ENCODE measurements at places on chromosomes 4 and X. TPM values are rescaled to one million over a fixed set of nuclear protein-coding genes. Genes with fewer than 3 reads are reported as not detected.

DNA sequence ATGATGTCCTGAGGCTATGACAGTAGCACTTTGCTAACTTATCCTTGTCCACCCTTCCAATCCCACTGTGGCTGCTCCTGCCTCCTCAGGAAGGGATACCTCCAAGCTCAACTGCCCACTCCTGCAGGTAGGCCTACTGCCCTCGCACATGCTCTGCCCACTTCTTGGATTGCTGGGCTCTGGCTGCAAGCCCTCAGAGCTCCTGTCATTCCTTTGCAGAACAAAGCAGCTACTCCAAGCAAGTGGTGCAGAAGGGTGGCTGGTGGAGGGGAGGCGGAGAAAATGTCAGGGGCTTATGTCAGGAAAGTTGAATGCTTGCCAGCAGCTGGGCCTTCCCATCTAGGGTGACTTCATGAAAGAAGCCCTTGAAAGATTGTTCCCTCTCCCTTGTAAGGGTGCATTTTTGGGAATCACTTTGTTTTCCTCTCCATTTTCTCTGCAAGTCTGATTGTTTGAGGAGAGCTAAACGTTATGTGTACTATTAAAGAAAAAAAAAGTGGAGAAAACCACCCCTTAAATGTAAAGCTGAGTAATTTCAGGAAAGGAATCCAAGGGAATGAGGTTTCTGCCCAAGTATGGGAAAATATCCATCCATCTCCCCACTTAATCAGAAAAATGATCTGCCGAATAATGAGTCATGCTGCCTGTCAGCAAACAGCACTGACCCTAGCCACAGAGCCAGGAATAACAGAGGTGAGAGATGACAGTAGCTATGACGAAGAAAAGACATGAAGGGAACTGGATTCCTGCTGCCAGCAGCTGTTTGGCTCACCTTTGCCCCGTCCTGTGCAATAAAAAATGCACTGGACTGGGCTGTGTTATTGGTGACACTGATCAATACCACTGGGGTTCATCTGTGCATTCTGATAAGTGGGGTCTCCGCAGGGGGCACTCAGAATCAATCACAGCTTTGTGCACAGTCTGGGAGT is 102.0 kb downstream of the RTL5 start:
- H3K27me3 ChIP-seq: no peaks in the 10 kb centered on the region
- peak overlapping the region; percentile 67 for H3K4me3 ChIP-seq
- DNase-seq: no peak
- no peaks in the 10 kb centered on the region for H3K36me3 ChIP-seq

GRCh38 chrX:103233263-103233662 is 18.4 kb downstream of the BEX4 start:
- no peak overlapping the region for H3K4me3 ChIP-seq
- no peaks in the 10 kb centered on the region for H3K4me1 ChIP-seq
- no peaks in the 10 kb centered on the region for H3K36me3 ChIP-seq
- no peak overlapping the region for H3K27ac ChIP-seq
- H3K27me3 ChIP-seq: no peaks in the 10 kb centered on the region

GRCh38 chrX:139203651-139204570 is 326.6 kb upstream of the F9 start:
- no peaks in the 10 kb centered on the region for H3K36me3 ChIP-seq
- no peaks in the 10 kb centered on the region for H3K4me1 ChIP-seq
- no peak overlapping the region for H3K27ac ChIP-seq

Gene SPANXC
- not detected for total RNA-seq

- H3K27me3 ChIP-seq: no peaks in the 10 kb centered on the region
Observed at GRCh38 chr4:57320217-57320616, 210.0 kb upstream of the IGFBP7 start.

DNA sequence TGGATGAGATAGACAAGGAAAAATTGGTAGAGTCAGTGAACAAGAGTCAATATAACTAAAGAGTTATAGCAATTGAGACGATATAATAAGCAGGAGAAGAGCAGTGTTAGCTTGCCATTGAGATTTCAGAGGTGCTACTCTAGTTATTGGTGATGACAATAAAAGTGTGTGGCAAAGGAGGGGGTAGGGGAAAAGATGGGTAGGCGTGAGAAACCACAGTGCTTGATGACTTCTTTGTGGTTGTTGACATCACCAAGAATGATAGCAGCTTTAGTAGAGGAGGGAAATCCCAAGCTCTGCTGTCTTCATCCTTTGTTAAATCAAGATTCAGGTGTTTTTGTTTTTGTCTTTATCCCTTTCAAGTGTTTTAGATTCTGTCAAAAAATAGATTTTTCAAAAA is 179.9 kb upstream of the PPP3CA start:
- H3K36me3 ChIP-seq: no peaks in the 10 kb centered on the region
- no peaks in the 10 kb centered on the region for H3K4me1 ChIP-seq
- no peaks in the 10 kb centered on the region for H3K27me3 ChIP-seq
- no peak for DNase-seq

- DNase-seq: no peak
- H3K4me1 ChIP-seq: no peaks in the 10 kb centered on the region
- no peak overlapping the region for H3K27ac ChIP-seq
- no peak overlapping the region for H3K4me3 ChIP-seq
- no peaks in the 10 kb centered on the region for H3K36me3 ChIP-seq
Observed at GRCh38 chr4:71004281-71004851, 10.9 kb downstream of the DCK start.

Gene MAGEA4
- not detected for total RNA-seq

Gene PASD1
- total RNA-seq: not detected

DNA sequence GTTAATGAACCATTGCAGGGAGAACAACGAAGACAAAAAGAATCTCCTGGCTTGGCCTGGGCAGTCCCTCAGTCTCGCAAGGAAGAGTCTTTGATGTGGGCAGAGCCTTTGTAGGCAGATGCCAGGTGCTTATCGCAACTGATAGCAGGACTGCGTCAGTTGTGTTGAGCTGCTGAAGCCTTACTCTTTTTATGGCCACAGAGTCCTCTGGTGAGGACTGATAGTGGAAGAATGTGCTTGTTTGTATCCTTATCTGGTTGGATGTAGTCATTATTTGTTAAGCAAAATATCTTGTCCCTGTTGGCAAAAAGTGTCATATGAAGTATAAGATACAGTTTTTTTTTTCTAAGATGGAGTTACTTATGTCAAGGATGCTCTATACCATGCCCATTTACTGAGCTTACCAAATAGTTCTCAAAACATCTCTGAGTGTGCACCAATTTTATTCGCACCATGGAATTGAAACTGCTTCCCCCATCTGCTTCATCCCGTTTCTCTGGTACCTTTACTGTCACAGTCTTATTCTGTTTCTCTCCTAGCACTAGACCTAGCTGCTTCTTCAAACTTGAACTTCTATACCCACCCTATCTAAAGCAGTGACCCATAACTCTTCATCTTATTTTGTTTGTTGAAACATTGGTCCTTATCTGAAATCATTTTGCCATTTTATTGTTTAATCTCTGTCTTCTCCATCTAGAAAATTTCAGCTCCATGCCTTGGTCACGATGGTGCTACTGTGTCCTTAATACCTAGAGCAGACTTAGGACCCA is 47.0 kb upstream of the SPRY1 start:
- H3K27ac ChIP-seq: no peak overlapping the region
- H3K36me3 ChIP-seq: no peaks in the 10 kb centered on the region
- no peak for DNase-seq

GRCh38 chr4:142065086-142065647 is 428.8 kb downstream of the IL15 start:
- no peaks in the 10 kb centered on the region for H3K4me1 ChIP-seq
- H3K36me3 ChIP-seq: no peaks in the 10 kb centered on the region
- no peak overlapping the region for H3K27ac ChIP-seq

Gene TEX11
- not detected for total RNA-seq

GRCh38 chr4:75831856-75832405 is 70.3 kb downstream of the PPEF2 start:
- no peak overlapping the region for H3K4me3 ChIP-seq
- no peak overlapping the region for H3K27ac ChIP-seq
- no peaks in the 10 kb centered on the region for H3K27me3 ChIP-seq
- no peaks in the 10 kb centered on the region for H3K4me1 ChIP-seq
- H3K36me3 ChIP-seq: no peaks in the 10 kb centered on the region

DNA sequence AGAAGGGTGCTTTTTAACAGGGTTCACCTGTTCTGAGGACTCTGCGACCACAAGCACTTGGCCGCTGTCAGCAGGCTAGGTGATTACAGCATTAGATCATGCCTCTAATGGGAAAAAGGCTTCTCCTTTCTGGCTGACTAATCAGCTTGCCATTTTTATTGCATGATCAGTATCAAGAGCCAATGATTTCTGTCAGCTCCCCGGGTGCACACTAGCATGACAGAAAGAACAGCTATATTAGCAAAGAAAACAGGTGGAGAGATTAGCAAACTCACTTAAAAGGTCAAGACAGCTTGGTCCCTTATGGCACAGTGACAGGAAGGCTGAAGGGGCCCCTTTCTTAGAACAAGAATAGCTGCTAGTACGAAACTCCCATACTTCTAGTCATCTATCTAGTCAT is 170.0 kb downstream of the SMIM20 start:
- H3K27ac ChIP-seq: no peak overlapping the region
- H3K36me3 ChIP-seq: no peaks in the 10 kb centered on the region
- H3K4me3 ChIP-seq: no peak overlapping the region
- no peaks in the 10 kb centered on the region for H3K27me3 ChIP-seq
- no peak for DNase-seq

DNA sequence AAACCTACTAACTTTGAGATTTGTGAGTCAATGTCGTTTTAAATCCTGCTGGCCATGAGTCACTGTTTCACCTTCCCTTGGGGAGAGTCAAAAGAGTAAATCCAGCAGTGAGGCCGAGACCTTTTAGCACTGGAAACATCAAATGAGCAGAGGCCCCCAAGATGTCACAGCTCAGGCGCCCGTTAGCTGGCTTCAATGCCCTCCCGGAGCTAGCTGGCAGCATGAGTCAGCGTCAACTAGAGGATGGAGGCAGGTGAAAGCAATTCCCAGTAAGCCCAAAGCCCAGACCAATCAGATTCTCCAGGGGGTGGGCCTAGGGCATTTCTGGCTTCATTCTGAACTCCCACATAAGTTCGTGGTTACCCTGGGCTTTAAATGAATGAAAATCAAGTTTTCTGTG is 170.9 kb downstream of the CLCN4 start:
- H3K27me3 ChIP-seq: no peaks in the 10 kb centered on the region
- no peaks in the 10 kb centered on the region for H3K36me3 ChIP-seq
- no peaks in the 10 kb centered on the region for H3K4me1 ChIP-seq
- DNase-seq: no peak
- no peak overlapping the region for H3K4me3 ChIP-seq

Gene G6PD
- total RNA-seq: 67.3 TPM

Gene GSX2
- not detected for total RNA-seq

DNA sequence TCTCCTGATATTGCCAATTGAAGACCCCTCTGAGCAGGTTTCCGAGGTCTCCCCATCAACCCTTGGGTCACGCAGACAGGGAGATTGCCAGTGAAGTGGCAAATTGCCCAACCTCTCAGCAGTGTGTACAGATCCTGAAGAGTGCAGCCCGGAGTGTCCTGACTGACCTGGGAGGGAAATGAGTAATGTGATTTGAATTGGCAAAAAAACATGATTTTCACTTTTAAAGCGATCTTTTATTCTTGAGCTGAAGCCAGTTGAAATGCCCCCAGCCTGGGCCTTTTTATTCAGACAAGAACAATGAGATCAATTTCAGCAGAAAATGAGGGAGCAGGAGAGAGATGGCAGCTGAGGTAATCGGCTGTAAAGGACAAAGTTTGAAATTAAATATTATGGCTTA is 401.8 kb downstream of the RAPGEF2 start:
- no peak for DNase-seq
- no peak overlapping the region for H3K27ac ChIP-seq
- no peak overlapping the region for H3K4me3 ChIP-seq
- H3K27me3 ChIP-seq: no peaks in the 10 kb centered on the region

Gene RP2
- total RNA-seq: 12.7 TPM

Gene OPRPN
- total RNA-seq: not detected

DNA sequence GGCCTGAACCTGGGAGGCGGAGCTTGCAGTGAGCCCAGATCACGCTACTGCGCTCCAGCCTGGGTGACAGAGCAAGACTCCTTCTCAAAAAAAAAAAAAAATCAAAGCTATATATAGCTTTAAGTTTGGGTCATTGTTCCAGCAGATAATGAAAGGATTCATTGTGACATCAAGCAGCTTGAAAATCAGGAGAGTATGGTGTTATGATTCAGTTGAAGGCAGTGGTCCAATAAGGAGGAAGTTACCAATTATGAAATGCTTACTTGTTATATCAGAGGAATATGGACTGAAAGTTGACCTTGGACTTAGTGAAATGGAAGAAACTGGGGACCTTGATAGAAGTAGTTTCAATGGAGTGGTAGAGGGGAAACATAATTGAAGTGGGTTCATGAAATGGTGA is 140.4 kb upstream of the MAD2L1 start:
- H3K27me3 ChIP-seq: no peaks in the 10 kb centered on the region
- no peak overlapping the region for H3K4me3 ChIP-seq
- H3K27ac ChIP-seq: no peak overlapping the region
- H3K36me3 ChIP-seq: no peaks in the 10 kb centered on the region
- H3K4me1 ChIP-seq: no peaks in the 10 kb centered on the region

Gene MAML3
- 14.1 TPM for total RNA-seq

- no peaks in the 10 kb centered on the region for H3K4me1 ChIP-seq
- H3K4me3 ChIP-seq: no peak overlapping the region
- H3K36me3 ChIP-seq: no peaks in the 10 kb centered on the region
- H3K27me3 ChIP-seq: no peaks in the 10 kb centered on the region
Observed at GRCh38 chr4:189255636-189256035, 685.0 kb upstream of the FRG1 start.

DNA sequence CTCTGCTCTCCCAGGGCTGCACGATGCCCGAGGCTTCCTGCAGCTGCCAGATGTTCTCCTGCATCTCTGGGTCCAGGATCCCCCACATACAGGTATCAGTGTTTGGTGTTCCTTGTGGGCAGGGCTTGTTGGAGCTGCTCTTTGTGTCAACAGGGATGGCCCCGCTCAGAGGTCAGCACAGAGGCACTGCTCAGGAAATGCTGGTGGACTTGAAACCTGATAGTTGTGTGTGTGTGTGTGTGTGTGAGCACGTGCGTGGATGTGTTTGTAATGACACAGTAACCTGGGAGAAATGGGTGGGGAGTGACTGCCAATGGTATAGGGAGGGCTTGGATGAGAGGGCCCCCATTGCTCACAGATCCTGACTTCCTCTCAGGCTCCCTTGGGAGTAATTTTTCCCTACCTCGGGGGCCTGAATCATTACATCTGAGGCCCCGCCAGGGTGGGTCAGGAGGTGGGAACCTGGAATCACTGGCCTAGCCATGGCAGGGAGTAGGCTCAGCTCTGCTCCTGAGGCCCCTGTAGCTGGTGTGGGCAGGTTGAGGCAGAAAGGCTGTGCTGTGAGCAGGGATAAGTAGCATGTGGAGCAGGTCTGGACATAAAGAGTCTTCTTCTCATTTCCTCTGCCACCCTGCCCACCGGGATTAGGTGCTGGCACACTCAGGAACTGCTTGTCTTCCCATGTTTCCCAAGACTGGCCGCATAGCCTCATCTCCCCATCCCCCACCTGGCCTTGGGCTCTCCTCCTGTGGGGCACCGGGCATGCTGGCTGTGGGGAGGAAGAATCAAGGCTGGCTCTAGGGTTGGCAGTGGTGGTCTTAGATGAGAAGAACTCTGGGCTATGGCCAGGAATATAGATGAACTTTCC is 2.5 kb upstream of the EFNB1 start:
- H3K4me1 ChIP-seq: no peaks in the 10 kb centered on the region
- H3K27ac ChIP-seq: no peak overlapping the region
- no peaks in the 10 kb centered on the region for H3K27me3 ChIP-seq
- H3K36me3 ChIP-seq: no peaks in the 10 kb centered on the region

- H3K4me3 ChIP-seq: no peak overlapping the region
- H3K27me3 ChIP-seq: no peaks in the 10 kb centered on the region
- no peak for DNase-seq
- no peak overlapping the region for H3K27ac ChIP-seq
- H3K36me3 ChIP-seq: no peaks in the 10 kb centered on the region
- H3K4me1 ChIP-seq: no peaks in the 10 kb centered on the region
Observed at GRCh38 chr4:148749403-148749802, 307.2 kb upstream of the NR3C2 start.

GRCh38 chrX:79270401-79270800 is 96.7 kb downstream of the ITM2A start:
- no peaks in the 10 kb centered on the region for H3K36me3 ChIP-seq
- no peak overlapping the region for H3K4me3 ChIP-seq
- H3K27ac ChIP-seq: no peak overlapping the region
- DNase-seq: no peak
